ENCODE measurements at places on chromosomes 12 and 14.

GRCh38 chr12:4303750-4304149, 17.3 kb upstream of the TIGAR start:
- no peak for DNase-seq

- DNase-seq: no peak
Observed at GRCh38 chr14:27127838-27128237, 530.0 kb upstream of the NOVA1 start.

- no peak for DNase-seq
Observed at GRCh38 chr14:104973385-104974145, 4.6 kb downstream of the AHNAK2 start.

GRCh38 chr14:51660741-51661140, 9.0 kb downstream of the FRMD6 start:
- DNase-seq: no peak

- peak; percentile 83 for DNase-seq
Observed at GRCh38 chr14:23085458-23085857, 9.5 kb downstream of the ACIN1 start.

- DNase-seq: no peak
Observed at GRCh38 chr12:21831791-21832344, 57.4 kb upstream of the KCNJ8 start.

GRCh38 chr12:91364471-91365184, 182.0 kb upstream of the DCN start:
- no peak for DNase-seq

DNA sequence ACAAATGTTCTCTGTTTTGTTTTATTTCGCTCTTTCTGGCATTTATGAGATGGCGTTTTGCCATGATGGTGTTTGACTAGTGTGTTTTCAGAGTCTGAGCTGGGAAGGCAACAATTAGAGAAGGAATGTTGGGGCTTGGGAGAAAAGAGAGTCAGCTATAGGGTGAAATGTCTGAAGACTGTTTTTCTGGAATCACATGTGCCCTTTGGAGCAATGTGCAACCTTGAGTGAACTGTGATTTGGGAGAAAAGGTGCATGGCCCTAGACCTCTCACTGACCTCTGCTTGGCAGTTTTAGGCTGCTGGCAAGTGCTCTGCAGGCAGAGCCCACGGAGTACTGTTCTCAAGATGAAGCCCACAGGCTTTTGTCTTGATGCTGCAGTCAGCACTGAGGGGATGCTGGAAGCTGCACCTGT, 379.9 kb upstream of the PDE3A start:
- DNase-seq: no peak

- DNase-seq: no peak
Observed at GRCh38 chr12:110015132-110015531, 15.9 kb downstream of the ANKRD13A start.

DNA sequence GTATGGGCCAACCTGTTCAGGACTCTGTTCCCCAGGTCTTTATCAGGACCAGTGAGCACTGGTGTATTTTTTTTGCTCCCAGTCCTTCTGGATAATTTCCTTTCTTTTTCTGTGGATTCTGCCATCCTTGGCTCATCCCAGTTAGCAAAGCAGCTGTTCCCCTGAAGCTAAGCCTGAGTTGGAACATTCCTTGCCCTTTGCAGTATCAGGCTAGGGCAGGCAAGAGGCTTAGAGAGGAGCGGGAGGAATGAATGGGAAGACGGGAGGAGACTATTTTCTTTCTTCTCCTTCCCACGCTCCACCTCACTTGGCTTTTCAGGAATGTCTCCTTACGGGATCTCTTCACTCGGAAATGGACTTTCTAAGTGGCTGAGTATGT, 29.2 kb downstream of the ERG28 start:
- DNase-seq: peak; percentile 86

GRCh38 chr12:67338426-67338825, 69.3 kb downstream of the CAND1 start:
- no peak for DNase-seq

DNA sequence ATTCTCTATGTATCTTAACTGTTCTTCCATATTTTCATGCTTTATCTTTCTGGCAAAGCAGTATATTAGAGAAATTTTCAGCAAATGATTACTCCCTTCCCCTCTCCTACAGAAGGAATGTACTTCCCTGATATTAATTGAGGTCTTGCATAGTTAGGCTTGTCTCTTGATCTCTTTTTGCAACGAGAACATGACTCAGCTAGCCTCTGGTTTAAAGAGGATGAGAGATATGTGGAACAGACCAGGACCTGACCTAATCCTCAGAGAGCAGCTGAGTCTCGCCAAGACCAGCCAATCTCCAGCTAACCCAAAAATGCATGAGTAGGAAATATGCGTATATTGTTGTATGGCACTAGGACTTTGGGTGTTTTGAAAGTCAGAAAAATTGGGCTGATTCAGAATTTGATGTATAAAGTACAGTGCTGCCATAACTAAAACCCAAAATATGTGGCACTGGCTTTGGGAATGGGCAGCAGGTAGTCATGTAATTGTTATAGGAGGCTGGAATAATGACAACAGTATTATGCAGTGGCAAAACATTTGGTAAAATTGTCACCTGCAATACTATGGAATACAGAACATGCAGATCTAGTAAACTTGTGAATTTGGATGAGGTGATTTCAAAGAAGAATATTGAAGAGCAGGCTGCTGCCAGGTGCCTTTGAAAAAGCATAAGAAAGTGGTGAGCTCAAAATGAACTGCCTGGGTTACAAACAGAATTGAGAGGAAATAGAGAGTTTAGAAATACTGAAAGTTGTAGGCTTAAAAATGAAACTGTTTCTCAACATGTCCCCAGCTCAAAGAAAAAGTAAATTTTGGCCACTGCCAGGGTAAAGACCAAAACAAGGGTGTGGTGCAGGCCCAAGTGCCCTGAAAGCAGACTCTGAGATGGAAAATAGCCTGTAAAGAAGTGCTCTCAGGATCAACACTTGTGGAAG, 9.3 kb upstream of the USP15 start:
- peak; percentile 97 for DNase-seq

- DNase-seq: no peak
Observed at GRCh38 chr12:50069069-50069468, 11.7 kb downstream of the ASIC1 start.

GRCh38 chr14:68141281-68142088, 321.9 kb downstream of the RAD51B start:
- DNase-seq: peak; percentile 79

DNA sequence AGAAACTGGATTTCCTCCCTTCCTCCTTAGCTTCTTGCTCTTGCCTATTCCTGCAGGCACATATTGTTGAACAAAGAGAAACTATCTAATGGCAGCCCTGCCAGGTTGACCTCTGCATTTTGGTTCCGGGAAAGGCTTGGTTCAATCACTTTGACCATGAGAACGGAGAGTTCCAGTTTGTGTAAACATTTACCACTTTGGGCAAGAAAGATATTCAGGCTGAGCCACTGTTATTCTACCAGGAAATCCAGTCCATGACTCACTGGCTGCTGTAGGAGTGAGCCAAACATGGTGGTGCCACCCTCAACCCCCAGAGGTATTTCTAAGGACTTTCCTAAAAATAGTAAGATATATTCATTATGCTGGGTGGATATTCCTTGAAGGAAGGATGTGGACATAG, 242.2 kb upstream of the OR4E1 start:
- DNase-seq: peak; percentile 77

Measured in amniotic epithelial cell (primary cell).